Stomach (tissue), 19 donors: ENCODE measurements at places on chromosomes 11 and 22. TPM values are rescaled to one million over a fixed set of nuclear protein-coding genes. Genes with fewer than 3 reads are reported as not detected.

Gene OR2AT4
- not detected for total RNA-seq

Gene RFPL3
- total RNA-seq, result not detected

Gene OTUB1
- total RNA-seq, result 36.2 TPM

Gene DNAJC24
- 2.7 TPM for total RNA-seq

Gene MRPL49
- 39.7 TPM for total RNA-seq

DNA sequence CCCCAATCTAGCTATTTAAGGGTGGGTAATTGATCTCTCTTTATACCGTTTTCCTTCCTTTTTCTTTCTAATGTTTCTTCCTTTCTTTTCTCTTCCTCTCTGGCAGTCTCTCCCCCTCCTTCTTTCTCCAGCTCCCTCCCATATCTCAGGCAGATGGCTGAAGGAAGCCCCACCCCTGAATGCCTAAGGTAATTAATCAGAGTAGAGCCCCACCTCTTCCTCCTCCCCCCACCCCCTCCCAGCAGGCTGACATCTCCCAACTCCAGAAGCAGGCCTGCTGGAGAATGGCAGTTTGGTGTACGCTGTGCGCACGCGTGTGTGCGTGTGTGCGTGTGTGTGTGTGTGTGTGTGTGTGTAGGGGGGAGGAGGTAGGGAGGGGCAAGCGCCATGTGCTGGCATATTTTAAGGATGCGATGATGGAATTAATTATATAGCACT is 122.6 kb downstream of the APOL5 start:
- DNase-seq, result peak; percentile 96

GRCh38 chr22:30206944-30207343 is 39.6 kb downstream of the LIF start:
- DNase-seq, result peak; percentile 35

GRCh38 chr11:60206616-60207015 is 23.7 kb upstream of the MS4A6A start:
- DNase-seq, result no peak

DNA sequence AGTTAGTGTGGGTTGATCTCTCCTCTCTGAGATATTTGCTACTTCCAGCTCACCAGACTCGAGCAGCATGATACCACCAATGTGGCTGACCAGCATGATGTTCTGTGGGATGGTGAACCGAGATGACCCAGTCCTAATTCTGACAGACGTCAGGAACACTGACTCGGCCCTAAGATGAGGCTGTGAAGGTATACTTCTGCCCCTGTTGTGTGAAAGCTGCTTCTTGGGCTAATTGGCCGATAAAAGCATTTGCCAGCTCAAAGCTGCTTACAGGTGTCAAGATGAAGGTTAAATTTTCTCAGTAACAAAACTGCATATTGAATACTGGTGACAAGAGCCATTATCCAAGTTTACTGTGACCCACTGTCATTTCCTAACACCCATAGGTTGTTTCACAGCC is 151.4 kb downstream of the BRD1 start:
- DNase-seq, result no peak

DNA sequence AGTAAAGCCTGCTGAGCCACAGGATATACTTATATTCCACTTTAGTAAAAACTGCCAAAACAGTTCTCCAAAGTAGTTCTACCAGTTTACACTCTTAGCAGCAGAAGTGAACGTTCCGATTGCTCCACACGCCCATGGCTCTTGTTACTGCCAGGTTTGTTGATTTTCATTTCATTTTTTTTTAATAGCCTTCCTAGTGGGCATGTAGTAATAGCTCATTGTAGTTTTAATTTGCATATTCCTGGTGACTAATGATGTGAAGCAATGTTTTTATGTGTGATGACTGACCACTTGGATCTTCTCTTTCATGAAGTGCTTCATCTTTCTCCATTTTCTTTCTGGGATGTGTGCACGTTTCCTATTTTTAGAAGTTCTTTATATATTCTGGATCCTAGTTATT is 4.8 kb upstream of the C11orf97 start:
- no peak for DNase-seq

DNA sequence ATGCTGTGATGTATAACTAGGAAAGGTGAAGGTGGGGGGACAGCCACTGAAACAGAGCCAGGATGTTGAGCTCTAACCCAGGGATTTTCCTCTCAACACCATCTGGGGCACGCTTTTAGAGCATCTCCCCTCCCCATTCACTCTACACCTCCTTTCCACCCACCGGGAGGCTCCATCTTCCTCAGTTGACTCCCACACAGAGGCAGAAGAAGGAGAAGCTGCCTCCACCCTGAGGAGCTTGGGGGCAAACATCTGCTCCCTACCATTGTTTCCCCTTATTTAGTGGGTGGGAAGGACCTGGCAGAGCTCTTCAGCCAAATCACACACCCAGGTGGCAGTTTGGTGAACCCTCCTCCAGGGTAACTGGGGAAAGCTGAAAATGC is 50.0 kb upstream of the ADA2 start:
- no peak for DNase-seq

DNA sequence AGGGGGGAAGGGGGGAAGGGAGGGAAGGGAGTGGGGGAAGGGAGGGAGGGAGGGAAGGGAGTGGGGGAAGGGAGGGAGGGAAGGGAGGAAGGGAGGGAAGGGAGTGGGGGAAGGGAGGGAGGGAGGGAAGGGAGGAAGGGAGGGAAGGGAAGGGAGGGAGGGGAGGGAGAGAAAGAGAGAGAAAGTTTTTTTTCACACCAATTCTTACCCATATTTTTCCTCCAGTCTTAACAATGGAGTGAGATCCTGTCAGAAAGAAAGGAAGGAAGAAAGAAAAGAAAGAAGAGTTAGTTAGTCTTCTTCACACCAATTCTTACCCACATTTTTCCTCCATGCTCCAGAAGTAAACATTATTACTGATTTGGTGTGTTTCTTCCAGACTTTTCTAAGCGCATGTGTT is 3.0 kb upstream of the OR2AT4 start:
- no peak for DNase-seq

- peak; percentile 49 for DNase-seq
Observed at GRCh38 chr22:49523374-49524008, 304.2 kb downstream of the BRD1 start.

DNA sequence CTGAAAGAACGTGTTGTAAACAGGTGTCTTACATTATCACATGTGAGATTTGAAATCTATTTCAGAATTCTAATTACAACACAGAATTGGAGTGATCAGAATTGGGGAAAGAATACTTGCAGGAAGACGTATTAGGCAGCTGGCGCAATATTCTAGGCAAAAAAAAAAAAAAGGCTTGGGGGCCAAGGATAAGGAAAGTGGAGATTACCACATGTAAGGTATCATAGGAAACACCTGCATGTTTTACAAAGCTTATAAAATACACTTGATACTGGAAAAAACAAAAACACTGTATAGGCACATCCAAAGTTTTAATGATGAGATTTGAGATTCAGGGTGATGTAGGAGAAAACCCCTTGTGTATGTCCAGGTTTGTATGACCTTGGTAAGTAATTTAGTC is 245.1 kb downstream of the DDX10 start:
- DNase-seq, result no peak

GRCh38 chr11:45182902-45183301 is 36.5 kb downstream of the PRDM11 start:
- DNase-seq, result peak; percentile 46

- no peak for DNase-seq
Observed at GRCh38 chr11:121350314-121351082, 57.9 kb downstream of the SC5D start.

GRCh38 chr11:73981051-73981805 is 1.4 kb downstream of the UCP2 start:
- DNase-seq, result no peak

GRCh38 chr11:69512790-69513189 is 31.3 kb downstream of the LINC01488 start:
- no peak for DNase-seq

DNA sequence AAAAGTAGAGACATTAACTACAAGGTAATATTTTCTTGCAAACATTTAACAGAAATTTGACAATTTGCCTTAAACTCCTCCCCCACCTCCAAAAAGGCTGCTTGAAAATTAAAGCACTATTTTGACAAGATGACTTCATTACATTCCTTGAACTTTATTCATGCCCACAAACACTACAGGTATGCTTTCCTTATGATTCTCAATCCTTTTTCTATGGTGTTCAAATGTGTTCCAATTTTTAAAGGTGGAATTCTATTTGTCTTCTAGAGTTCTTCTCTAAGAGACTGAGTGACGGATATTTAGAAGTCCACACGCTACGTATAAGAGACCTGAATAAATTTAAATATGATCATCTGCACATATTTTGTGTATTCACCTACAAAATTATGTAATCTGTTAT is 69.4 kb downstream of the MRTFA start:
- no peak for DNase-seq

DNA sequence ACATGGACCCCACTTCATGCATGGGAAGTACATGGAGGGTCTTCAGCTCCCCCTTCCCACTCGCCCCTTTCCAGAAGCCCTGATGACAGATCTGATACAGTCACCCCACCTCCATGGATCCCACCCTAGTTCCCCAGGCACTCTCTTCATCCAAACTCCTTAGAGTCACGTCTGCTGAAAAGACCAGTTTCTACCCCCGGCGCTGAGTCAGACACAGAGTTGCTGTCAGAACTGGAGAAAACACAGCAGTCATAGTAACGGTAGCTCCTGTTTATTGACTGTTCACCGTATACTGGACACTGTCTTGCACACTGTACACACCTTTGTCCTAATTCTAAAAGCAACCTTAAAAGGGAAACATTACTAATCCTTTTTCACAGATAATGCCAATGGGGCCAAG is 29.1 kb downstream of the DRD2 start:
- DNase-seq, result peak; percentile 28

DNA sequence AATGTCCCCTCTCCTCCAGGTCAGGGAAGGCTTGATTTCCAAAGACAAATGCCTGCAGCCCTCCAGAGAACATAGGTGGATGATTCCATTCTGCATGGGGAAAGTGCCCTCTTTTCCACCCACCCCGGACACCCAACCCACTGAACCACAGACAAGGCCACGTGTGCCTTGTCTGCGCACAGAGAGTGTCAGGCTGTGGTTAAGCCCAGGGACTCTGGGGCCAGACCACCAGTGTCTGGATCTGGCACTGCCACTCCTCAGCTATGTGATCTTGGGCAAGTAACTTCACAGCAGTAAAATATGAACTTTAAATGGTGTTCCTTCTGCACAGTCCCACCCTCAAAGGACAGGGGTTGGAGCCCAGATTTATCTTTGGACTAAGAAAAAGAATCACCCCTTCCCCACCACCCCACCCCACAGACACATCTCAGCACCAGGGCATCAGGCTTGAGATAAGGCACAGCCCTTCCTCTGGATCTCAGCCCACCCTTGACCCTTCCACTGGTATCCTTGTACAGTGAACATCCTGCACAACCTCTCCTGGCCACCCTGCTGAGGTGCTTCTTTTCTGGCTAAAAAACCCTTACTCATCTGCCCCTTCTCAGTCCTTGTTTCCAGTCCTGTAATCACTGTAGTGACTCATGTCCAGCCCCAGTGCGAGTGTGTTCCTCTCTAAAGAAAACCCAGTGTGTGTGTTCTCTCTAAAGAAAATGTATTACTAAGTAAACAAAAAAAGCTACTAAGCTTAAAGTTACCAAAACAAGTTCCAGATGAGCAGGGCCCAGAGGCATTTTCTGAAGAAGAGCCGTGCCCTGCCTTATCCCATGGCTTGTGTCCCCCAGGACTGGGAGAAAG is 1.9 kb upstream of the PTGDR2 start:
- DNase-seq, result no peak

GRCh38 chr11:64745521-64746328 is 1.8 kb upstream of the RASGRP2 start:
- DNase-seq, result peak; percentile 88

- no peak for DNase-seq
Observed at GRCh38 chr11:96219981-96220623, 122.9 kb downstream of the MAML2 start.
